IMR-90 (cell line): ENCODE measurements at places on chromosomes 3 and 15.
A peak's percentile ranks its signal among the peaks of the same experiment; 100 is the strongest.

DNA sequence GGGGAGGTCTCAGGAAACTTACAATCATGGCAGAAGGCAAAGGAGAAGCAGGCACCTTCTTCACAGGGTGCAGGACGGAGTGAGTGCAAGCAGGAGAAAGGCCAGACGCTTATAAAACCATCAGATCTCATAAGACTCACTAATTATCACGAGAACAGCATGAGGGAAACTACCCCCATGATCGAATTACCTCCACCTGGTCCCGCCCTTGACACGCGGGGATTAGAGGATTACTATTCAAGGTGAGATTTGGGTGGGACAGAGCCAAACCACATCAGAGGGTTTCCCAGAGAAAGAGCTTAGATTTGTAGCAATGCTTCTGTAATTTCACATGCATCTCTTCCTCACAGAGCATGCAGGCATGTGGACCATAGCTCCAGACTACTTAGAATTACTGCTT is 615.7 kb upstream of the UBE2E2 start:
- no peak for DNase-seq

DNA sequence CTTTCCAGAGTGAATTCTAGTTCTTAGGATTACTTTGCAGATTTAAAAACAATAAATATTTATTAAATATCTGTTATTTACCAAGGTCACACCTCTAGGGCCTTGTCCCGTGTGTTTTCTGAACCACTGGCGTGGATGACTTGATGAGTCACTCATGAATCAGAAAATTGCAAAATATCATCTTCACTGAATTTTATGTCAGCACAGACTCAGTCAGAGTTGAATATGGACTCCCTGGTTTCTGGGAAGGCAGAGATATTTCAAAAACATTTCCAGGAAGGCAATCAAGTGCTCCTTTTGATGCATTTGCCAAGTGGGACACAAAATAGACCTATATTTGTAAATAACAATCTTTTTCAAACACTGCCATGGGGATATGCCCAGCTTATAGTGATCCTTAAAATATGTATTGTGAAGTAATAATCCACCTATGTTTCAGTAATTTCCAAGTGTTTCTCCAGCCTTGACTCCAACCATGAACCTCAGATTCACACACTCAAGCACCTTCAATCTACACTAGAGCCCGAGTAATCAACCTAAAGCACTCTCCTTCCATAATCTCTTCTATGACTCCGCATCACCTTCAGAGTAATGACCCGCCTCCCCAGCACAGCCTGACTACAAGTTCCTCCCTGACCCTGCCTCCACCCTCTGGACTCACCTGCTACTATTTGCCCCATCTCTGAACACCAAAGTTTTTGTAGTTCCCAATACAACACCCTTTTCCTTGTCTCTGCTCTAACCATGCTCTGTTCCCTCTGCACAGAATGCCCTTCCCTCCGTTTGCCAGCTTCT is 24.3 kb downstream of the DPH3 start:
- peak; percentile 81 for DNase-seq

DNA sequence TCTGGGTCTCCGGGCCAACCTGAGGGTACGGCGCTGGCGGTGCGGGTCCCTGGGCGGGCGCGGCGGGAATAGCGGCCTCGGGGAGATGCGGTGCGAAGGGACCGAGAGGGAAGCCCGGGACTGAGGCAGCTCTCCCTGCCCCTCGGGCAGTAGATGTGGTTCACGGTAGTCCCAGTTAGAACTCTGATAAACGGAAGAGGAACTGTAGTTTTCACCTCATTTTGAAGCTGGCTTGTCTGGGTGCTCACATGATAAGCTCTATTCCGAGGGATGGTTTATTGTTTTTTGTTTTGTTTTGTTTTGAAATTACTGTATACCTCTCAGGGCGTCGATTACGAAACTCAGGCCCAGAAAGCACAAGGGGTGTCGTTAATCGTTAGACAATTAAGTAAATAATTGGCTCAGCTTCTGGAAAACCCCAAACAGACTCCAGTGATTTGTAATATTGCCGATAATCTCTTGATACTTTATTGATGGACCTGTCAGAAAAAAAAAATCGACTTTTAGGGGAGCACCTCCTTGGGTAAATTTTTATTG is 413 bp downstream of the NUSAP1 start:
- no peak for DNase-seq

- no peak for DNase-seq
Measured at GRCh38 chr15:60737217-60737616, 258.3 kb upstream of the ICE2 start.

DNA sequence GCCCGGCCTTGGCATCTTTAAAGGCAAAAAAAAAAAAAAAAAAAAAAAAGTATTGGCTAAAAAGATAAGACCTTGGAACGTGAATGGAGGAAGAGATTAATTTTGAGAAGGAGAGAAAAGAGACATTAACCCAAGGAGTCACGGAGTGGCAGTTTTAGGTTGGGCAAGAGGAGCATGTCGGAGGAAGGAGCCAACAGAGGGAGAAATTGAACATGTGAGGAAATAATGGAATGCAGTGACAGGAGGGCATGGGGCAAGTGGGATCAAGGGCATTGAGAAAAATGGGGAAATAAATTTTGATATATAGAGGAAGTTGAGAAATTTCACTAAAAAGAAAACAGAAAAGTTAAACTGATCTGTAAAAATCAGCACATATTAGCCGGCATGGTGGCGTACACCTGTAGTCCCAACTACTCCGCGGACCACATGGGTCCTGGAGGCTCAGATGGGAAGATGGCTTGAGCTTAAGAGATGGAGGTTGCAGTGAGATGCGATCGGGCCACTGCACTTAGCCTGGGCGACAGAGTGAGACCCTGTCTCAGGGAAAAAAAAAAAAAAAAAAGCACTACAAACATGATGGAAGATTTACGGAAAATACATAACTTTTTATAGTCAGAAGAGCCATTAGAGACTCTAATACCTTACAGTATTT is 1.2 kb downstream of the HAUS2 start:
- no peak for DNase-seq

DNA sequence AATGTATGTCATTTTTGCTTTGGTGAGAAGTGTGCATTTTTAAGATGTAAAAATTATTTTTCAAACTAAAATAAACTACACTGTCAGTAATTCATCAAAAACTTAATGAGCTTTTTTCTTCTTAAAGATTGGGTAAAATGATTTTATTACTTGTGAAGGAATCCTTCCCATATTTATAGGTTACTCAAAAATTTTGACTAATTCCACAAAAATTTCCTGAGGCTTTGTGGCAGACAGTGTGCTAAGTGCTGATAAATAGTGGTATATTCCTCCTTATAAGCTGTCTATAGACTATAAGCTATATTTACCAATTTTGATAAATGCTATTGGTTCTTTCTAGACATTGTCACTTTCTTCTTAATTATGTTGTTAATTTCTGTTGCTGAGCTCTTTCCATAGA is 284.5 kb upstream of the SEMA6D start:
- peak; percentile 53 for DNase-seq

- no peak for DNase-seq
Measured at GRCh38 chr3:129535075-129535474, 6.6 kb downstream of the RHO start.
